ENCODE measurements at places on chromosomes 3 and 15. TPM values are rescaled to one million over a fixed set of nuclear protein-coding genes. Genes with fewer than 3 reads are reported as not detected.

Gene CCK
- total RNA-seq = not detected

Gene TMEM212
- total RNA-seq = not detected

Gene CHRD
- total RNA-seq = not detected

Gene TM6SF1
- total RNA-seq = 18.2 TPM

- DNase-seq = no peak
Observed at GRCh38 chr3:148903022-148903442, 37.9 kb downstream of the CPA3 start.

DNA sequence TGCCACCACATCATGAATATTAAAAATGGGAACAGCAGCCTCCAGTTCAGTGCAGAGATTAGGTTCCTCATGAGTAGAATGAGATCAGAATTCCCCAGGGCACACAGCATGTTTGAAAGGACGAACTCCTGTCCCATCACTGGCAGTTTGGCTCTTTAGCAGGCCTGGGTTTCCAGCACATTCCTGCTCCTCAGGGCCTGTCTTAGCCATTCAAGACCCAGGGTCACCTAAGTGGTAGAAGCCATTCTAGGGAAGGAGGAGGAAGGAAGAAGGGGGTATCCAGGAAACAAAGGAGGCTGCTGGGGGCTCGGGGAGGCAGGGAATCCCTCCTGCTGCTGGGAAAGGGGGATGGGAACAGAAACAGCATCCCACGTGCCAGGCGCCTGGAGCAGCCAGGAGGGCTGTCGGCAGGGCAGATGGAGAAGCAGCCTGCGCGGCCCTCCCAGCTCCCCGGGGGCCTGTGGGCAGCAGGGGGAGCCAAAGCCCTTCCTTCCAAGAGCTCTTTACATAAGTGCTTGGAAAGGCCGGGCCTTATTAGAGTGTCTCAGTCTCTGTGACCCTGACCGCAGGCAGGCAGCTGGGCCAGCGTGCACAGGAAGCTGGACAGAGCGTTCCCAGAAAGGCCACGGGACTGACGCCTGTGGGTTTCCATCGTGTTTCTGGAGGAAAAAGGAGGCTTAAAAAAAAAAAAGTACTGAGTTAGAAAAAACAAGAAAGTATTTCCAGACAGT is 24.7 kb downstream of the LOXL1 start:
- peak; percentile 88 for DNase-seq

DNA sequence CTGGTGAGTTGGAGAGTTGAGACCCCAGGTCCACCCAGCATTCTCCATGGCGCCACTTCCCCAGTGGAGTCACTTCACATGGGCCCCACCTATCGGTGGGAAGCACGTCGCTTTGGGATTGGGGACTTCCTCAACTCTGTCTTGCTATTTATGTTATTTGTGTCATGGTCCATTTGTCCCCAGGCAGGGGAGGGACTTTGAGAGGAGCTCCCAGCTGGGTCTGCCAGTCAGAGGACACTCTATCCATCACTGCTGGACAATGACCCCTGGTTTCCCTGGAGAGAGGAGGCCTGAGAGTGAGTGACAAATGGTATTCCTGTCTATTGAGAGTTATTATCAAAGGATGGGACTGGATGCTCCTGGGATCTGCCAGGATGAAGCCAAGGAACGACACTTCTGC is 127.6 kb downstream of the RAB11A start:
- DNase-seq = no peak

DNA sequence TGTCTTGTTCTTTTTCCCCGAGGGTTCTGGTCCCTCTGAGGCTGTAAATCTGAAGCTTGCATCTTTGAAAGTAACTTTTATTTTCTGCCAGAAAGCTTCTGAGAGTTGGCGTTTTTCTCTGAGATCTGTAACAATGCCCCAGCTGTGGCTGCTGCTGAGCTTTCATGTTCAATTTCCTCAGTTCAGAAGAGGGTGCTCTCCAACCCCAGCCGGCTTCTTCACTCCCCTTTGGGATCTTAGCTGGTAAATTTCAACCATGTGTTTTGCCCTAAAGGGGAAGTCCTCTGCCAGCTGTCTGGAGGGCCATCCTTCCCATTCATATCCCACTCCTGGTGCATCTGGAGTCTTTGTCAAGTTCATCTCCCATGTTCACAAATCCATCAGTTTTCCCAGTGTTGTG is 18.3 kb upstream of the CFAP100 start:
- DNase-seq = no peak
